Heart left ventricle (tissue), 16 donors: ENCODE measurements at places on chromosomes 2 and 18.

- DNase-seq, result no peak
Measured at GRCh38 chr2:9707008-9707407, 76.2 kb upstream of the YWHAQ start.

- no peak for DNase-seq
Measured at GRCh38 chr2:57828221-57828620, 218.4 kb upstream of the VRK2 start.

DNA sequence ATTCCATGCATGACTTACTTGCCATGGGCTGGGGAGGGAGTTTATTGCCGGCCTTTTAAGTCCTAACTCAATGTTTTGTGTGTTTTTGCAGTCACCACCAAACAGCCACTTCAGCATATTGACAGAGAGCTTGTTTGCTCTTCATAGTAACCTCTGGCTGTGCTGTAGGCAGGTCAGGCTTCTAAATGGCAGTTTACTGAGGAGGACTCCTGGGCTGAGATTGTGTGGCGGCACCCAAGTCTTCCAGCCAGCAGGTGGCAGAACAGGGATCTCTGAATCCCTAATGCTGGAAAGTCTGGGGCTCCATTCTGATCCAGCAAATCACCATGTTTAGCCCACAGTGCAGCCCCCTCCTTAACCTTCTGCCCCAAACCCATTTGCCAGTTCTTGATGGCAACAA lies 121.2 kb downstream of the CAPN13 start:
- no peak for DNase-seq

DNA sequence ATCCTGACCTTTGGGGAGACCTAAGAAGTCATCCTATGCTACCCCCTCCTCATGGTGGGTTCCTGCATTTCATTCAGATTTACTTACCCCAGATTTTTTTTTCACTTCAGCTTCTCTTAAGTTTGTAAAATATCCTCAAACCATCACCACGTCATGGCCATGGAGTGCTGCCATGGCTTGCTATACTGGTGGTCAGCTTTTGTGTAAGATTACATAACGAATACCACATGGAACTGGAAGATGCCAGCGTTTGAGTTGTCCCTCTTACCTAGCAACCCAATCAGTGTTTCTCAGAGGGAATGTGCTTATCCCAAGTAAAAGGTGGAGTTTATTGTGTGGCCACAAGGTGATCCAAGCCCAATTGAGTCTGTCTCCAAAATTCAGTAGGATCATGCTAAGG lies 148.6 kb upstream of the ALPP start:
- DNase-seq, result no peak

GRCh38 chr2:29443151-29443550 lies 327.9 kb downstream of the CLIP4 start:
- DNase-seq, result no peak

GRCh38 chr2:142425551-142425950 lies 294.7 kb upstream of the LRP1B start:
- no peak for DNase-seq

DNA sequence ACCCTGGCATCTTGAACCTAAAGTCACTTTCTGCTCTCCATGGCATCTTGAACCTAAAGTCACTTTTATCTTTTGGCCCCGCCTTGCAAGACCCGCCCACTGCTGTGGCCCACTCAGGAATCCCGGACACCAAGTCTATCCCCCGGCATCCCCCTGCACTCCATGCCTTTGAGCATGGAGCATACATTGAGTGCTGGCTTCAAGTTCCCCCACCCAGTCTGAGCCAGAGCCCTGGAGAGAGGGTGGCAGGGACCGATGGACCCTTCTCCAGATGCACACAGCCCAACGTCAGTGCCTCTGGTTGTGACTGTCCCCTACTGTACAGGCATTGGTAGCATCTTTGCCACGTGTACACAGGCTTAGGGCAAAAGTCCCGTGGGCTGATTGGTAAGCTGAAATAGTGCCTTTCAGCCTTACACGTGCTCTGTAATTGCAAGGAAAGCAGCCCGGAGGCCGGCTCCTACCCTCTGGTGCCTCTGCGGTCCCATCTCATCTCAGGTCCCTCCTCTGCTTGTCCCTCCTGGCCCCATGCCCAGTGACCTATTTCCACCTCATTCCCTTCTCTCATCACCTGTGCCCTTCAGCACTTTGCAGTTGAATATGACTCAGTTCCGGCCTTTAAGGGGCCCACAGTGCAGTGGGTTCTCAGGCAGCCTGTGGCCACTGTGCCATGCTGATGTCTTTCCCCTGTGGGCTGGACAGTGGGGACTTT lies 154.0 kb downstream of the INHBB start:
- peak; percentile 43 for DNase-seq

GRCh38 chr18:12038082-12038638 lies 55.5 kb upstream of the ANKRD62 start:
- DNase-seq, result no peak

GRCh38 chr2:100971221-100971620 lies 30.9 kb upstream of the RPL31 start:
- no peak for DNase-seq

DNA sequence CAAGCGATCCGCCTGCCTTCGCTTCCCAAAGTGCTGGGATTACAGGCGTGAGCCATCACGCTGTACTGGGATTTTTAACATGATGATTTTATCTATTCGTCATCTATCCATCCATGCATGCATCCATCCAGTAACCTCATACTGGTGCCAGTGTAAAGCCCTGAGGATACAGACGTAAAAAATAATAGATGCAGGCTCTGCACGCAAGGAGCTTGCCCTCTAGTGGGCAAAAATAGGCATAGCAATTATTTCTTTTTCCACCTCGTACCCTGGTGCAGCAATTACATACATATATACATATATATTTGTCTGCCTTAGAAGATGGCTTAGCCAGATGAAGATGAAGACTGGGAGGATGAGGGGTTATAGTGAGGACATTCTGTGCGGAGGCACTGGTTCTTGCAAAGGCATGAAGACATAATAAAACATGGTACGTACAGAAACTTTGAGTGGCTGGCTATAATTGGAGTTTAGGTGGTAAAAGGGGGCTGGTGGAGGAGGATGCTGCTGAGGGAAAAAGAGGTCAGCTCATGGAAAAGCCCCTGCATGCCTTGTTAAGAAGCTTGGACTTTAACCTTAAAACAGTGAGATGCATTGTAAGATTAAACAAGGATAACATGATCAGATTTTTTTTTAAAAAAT lies 19.6 kb upstream of the RPIA start:
- no peak for DNase-seq

GRCh38 chr2:238786792-238787490 lies 60.9 kb upstream of the TWIST2 start:
- DNase-seq, result no peak

DNA sequence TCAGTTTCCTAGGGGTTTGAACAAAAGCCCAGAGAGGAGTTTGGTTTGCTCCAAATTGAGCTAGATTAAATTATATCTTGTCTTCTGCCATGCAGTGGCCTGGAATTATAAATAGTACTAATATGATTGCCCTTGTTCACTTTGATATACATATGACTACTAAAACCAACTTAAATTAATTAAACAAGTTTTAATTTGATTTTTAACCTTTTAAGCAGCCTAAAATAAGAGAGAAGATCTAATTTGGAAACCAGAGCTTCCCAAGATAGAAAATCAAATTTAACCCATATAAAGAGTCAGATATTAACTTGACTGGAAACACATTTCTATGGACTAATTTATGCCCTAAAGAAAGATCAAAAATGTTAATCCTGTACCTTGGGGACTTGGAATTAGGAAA lies 444.5 kb upstream of the SLC8A1 start:
- DNase-seq, result no peak

DNA sequence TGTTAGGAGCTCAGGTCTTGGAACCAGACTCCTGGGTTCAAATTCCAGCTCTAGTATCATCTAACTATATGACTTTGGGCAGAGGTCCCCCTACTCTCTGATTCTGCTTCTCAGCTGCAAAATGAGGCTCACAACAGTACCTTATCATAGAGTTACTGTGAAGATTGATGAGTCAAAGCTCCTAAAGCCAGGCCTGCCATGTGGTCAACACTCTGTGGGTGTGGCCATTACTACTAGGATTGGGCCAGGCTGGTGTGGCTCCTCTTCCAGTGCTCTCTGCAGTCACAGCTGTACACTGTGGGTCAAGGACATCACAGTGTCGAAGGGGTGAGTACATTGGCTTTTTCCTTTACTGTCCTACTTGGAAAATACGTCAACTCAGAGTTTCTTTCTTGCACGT lies 22.6 kb downstream of the CAPN13 start:
- no peak for DNase-seq

DNA sequence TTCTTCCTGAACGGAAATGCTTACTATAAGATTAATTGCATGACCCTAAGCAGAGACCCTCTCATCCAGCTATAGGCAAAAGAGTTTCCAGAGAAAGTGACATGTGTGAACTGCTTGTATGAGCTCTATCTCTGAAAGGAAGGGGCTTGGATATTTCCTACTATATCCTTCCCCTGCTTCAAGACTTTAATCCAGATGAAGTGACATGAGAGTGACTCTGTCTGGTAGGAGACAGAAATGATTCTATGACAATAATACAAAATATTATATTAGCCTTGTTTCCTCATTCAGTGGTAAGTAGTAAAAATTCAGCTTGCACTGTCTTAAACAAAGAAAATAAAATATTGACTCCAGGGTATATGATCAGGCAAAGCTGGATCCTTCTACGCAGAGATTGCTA lies 37.5 kb downstream of the NABP1 start:
- DNase-seq, result no peak

DNA sequence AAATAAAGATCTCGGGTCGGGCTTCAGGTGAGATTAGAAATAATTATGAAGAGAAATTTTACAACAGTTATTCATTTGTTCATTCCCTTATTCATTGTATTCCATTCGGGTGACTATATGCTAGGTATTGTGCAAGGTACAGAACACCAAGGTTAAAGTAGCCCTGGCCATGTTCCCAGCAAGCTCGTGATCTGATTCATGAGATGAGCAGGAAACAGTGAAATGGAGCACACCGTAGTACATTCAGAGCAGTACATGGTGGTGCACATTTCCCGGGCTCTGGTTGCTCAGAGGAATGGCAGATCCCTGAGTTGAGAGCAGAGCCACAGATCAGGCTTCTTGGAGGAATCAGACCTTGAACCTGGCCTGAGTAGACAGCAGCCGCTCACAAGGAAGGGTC lies 87.7 kb downstream of the PRKRA start:
- no peak for DNase-seq

DNA sequence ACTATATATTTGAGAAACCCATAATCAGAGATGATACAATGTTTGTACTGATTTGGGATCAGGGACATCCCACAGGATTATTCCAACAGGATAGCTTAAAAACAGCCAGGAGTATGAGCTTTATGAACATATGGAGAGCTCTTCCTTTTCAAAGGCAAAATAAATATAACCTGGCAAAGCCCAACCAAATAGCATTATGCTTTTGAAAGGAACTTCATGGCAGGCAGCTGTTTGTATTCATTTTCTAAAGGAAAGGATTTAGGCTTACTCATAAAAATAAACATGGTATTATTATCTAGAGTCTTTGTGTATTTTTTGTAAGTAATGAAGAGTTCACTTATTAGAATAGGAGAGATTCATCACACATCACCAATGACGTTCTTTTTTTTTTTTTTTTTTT lies 44.4 kb downstream of the CCDC195 start:
- DNase-seq, result no peak

- no peak for DNase-seq
Measured at GRCh38 chr2:174038462-174038861, 73.3 kb upstream of the SP3 start.

GRCh38 chr2:20231159-20231558 lies 6.2 kb upstream of the SDC1 start:
- DNase-seq, result peak; percentile 5

DNA sequence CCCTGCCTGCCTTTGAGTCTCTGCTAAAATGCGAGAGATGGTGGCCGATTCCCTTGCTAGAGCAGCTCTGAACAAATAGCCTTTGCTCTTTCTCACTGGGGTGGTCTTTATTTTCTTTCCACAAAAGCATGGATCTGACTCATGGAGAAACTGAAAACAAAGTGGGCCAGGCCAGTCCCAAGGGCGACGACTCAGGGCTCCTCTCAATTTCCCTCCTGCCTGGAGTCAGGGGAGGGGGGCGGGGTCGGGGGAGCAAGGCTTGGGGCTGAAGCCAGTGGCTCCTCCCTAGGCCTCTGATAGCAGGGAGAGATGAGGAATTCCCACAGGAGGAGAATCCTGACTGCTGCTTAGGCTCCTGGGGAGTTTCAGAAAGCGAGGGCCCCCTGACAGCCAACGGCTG lies 17.1 kb upstream of the IL1R2 start:
- no peak for DNase-seq

DNA sequence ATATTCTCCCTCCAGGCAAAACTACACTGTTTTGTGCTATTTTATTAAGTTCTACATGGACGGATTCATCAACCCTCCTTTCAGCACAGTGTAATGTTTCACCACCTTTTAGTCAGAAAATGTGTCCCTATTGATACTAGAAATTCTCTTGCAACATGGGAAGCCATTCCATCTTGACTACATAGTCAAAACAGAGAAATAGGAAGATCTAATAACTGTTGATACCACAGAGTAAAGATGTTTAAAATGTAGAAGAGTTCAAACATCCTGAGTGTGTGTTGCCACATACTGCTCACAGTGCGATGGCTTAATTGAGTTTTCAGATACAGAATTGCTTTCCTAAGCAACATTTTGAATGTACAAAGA lies 492.2 kb upstream of the RAB12 start:
- DNase-seq, result no peak

- DNase-seq, result no peak
Measured at GRCh38 chr2:12244070-12244469, 472.7 kb upstream of the TRIB2 start.

DNA sequence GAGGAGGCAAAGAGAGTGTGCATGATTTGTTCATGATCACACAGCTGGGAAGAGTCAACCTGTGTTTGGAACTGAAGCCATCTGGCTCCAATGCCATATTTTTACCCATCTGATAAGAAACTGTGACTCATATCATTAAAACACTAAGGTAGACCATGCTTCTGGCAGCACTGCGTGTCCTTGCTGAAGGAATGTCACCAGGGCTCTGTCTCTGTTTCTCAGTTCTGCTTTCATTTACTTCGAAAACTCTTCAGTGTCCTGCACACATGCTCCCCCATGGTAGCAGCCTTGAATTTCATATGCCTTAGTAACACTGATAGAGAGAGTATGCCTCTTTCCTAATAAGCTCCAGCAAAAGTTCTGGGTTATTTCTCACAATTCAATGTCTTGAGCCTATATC lies 830.4 kb downstream of the DCDC2C start:
- DNase-seq, result no peak

DNA sequence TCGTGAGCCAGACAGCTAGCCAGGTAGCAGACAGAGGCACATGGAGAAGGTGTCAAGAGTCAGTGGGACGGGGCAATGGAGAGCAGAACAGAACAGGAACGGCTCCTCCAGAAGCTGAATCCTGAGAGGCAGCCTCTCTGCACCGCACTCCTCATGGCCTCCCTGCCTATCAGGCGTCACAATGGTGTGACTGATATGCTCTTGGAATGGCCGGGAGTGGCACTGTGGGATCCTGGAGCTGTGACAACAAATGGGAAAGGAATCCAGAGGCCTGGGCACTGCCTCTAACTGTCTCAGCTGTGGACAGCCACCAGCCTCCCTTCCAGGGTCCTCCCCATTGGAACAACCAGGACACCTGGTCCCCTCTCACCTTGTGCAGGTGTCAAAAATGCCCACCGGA lies 89.1 kb upstream of the ID2 start:
- DNase-seq, result peak; percentile 60
